ENCODE measurements at places on chromosomes 5 and 9.

GRCh38 chr5:58019614-58020013 is 440.3 kb downstream of the PLK2 start:
- no peak for DNase-seq

GRCh38 chr9:2134391-2134790 is 119.2 kb downstream of the SMARCA2 start:
- DNase-seq = no peak

DNA sequence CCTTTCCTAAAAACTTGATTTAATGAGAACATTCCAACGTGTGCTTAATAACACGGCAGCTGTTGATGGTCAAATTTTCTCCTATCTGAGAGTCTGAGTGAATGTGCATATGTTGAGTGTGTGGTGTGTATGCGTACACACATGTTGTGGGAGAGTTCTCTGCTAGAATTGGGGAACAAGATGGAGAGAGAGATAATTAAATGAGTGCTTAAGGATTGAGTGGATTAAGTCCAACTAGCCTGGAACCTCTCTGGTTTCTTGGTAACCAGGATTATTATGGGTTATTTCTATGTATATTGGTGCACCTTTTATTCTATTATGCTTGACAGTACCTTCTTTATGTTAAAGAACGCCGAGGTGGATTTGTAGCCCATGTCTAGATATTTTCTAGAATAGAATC is 36.4 kb upstream of the TNFAIP8 start:
- DNase-seq = no peak

- DNase-seq = no peak
Measured at GRCh38 chr5:14241141-14241540, 98.0 kb downstream of the TRIO start.

DNA sequence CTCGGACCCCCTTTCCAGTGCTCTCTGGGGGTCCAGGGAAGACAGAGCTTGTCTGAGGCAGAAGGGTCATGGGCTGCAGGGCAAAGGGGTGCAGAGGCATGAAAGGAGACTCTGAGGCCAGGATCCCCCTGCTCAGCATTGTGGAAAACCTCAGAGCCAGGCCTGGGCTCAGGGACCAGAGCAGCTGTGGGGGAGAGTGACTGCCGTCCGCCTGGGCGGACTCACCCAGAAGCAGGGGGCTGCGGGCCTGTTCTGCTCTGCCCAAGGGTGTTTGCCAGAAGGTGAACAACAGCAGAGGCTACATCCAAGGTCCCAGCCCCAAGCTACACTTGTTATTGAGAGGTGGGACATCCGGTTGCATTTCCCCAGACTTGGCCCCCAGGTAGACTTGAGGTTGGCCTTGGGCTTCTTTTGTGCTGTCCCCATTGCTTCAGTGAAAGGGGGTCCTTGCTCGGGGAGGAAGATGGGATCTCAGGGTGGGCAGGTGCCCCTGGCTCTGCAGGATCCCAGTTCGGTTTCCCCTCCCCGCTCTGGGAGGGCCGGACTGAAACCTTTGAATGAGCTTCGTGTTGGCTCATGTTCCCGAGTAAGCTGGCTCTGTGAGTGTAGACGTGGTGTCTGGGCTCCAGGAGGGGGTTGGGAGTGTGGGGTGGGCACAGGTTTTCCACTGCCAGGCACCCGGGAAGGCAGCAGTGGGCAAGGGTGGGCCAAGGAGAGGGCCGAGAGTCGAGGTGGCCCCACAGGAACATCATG is 92.1 kb downstream of the COL5A1 start:
- DNase-seq = no peak

GRCh38 chr9:1073497-1073896 is 23.3 kb downstream of the DMRT2 start:
- DNase-seq = no peak
